ENCODE measurements at places on chromosomes 6 and 20. TPM values are rescaled to one million over a fixed set of nuclear protein-coding genes. Genes with fewer than 3 reads are reported as not detected.

- no peak for DNase-seq
Observed at GRCh38 chr6:131117878-131118277, 17.4 kb upstream of the AKAP7 start.

DNA sequence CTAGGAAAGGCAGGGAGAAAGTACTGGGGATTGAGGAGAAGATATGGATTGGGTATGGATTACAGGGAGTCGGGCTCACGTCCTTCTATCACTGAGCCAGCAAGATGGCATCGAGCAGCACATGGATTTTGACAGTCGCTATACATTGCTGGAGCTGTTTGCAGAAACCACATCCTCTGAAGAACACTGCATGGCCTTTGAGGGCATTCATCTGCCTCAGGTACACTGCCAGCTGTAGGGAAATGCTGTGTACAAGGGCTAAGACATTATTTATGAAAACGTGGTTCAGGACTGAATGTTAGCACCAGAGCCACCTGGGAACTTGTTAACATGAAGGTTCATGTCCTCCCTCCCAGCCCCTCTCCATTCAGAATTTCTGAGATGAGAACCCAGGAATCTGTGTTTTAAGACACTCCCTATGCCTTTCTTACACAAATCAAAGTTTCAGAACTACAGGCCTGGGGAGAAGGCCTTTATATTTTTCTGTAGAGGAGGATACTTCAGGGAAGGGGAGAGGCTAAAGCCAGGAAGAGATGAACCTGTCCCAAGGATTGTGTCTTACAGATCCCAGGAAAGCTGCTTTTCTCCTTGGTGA is 3.5 kb downstream of the CUL9 start:
- no peak for DNase-seq

DNA sequence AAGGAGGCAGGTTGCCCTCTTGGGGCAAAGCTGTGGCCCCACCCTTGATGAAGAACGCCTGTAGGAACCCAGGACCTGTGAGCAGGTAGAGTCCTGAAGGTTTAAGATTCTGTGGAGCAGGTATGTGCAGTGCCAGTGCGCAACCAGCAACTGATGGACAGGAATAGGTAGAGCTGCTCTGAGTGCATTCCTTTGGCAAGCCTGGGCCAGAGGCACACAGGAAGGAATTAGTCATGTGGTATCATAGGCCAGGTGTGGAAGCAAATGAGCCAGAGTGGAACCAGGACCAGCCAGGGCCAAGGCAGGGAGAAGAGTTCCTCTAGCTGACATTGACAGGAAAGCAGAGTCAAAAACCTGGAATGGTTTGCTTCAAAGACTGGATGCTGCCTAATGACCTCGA is 1.4 kb upstream of the KHDC1 start:
- DNase-seq: no peak

DNA sequence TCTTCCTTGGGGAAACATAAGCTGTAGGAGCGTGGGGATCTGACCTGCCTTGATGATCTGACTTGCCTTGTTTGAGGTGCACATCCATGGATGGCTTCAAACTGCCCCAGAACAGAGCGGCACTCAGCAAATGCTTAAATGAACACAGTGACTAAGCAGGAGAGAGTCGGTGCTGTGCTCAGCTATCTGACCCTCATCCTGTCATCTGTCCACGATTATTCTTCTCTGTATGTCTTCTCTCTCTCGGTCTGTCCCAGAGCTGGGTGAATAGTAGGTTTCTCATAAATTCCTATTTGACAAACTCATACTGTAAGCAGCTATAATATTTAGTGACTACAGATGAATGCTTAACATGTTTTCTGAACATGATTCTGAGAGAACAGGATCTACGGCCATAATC is 37.3 kb downstream of the TRAM2 start:
- DNase-seq: peak; percentile 75

DNA sequence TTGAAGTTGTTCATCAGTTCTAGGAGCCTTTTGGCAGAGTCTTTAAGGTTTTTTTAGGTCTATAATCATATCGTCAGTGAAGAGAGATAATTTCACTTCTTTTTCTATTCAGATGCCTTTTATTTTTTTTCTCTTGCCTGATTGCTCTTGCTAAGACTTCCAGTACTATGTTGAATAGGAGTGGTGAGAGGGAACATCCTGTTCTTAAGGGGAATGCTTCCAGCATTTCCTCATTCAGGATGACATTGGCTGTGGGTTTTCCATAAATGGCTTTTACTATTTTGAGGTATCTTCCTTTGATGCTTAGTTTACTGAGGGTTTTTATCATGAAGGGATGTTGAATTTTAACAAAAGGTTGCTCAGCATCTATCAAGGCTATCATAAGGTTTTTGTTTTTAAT is 109.5 kb downstream of the CLVS2 start:
- no peak for DNase-seq

DNA sequence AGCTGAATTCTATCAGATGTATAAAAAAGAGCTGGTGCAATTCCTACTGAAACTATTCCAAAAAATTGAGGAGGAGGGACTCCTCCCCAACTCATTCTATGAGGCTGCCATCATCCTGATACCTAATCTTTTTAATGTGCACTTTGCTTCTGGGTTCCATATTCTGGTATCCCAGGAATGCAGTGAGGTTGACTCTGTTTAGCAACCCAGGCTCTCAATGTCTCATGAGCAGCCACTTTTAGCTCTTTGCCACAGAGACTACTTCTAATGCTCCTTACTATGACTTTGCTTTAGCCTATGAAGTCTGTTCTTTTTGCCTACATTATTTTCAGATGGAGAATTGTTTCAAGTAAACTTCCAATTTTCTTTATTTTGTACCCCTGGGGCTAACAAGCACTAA is 185.5 kb upstream of the NRSN1 start:
- no peak for DNase-seq

DNA sequence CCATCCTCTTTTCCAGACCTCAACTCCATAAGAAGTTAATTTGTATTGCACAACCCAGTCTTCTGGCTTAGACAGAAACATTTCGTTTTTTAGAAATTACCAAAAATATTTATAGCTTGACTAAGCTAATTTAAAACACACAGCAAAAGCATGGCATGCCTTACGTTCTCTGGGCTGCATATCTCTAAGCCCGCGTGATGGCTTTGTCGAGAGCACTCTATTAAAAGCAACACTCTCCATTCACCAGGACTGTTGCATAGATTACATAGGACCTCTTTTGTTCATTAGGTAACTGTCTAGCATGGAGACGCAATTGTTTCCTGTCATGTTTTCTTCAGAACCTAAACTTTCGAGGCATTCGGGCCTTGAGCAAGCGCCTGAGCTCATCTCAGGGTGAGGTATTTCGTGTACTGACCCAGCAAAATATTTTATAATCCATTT is 104.5 kb downstream of the IBTK start:
- peak; percentile 75 for DNase-seq

GRCh38 chr6:47057830-47058540 is 15.9 kb upstream of the ADGRF1 start:
- peak; percentile 30 for DNase-seq

- DNase-seq: no peak
Observed at GRCh38 chr20:24681634-24682495, 212.4 kb downstream of the SYNDIG1 start.

DNA sequence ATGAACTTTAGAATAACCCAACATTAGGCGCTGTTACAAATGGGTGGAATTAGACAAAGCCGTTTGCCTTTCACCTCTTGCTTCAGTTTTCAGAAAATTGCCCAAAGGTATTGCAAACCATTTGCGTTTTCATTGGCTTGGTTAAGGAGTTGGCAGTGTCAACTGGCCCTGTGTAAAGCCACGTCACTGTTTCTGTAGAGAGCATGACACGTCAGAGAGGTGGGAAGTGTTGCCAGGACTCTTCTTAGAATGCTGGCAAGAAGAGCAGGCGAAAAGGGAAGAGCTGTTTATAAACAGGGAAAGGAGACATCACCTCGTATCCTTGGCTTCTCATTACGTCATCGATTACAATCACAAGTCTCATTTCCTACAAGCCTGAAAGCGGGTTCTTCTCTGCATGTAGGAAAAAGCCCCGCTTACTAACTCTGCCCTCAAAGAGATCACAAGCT is 4.2 kb upstream of the IRF4 start:
- no peak for DNase-seq

The SMOC2 gene
- not detected for polyA plus RNA-seq

The TXLNB gene
- polyA plus RNA-seq: 0.71 TPM

The BPIFB4 gene
- not detected for polyA plus RNA-seq

The C6orf15 gene
- polyA plus RNA-seq: not detected

The VSX1 gene
- polyA plus RNA-seq: not detected

The TNFRSF6B gene
- 3.2 TPM for polyA plus RNA-seq

The OVOL2 gene
- polyA plus RNA-seq: not detected

The BLOC1S5 gene
- polyA plus RNA-seq: 3.3 TPM

Measured in BJ (cell line).